ENCODE measurements at places on chromosomes 2 and 18. TPM values are rescaled to one million over a fixed set of nuclear protein-coding genes. Genes with fewer than 3 reads are reported as not detected.

GRCh38 chr2:36805635-36806224, 109.2 kb downstream of the VIT start:
- DNase-seq, result no peak

- peak; percentile 13 for DNase-seq
Observed at GRCh38 chr2:27914041-27914804, 23.7 kb downstream of the BABAM2 start.

- no peak for DNase-seq
Observed at GRCh38 chr2:233336541-233336940, 17.8 kb upstream of the DGKD start.

Gene C2orf72
- polyA plus RNA-seq, result not detected

DNA sequence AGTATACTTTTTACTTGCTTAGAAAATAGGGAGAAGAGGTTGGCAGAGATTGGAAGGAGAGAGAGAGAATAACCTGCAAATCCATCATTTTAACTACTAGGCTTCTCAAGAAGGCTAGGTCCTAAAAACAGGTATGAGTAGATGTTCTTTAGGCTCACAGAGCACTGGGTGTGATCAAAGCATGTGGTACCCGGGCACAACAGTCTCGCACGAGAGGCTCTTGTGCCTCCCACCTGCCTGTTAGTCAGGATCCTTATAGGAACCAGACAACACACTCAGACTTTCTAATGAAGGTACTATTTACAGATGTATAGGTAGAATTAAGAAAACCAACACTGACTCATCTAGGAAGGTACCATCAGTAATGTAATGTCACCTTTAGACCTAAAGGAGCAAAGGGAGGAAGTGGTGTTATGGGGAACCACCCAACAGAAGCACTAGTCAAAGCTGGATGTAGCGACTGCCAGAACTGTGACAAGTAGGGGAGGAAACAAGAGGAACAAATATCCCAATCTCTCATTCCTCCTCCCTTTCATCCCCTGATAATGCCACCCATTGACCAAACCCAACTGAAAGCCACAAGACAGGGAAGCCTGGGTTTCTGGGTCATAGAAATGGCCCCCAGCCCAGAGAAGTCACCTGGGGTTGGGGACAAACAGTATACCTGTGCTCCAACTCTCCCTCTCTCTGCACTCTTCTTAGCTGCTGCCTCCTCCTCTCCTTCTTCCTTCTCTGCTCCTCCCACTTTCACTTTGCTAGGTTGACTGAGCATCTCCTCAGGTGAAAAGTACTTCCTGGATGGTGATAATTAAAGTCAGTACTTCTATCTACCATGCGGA, 16.0 kb upstream of the MARCHF4 start:
- DNase-seq, result no peak

DNA sequence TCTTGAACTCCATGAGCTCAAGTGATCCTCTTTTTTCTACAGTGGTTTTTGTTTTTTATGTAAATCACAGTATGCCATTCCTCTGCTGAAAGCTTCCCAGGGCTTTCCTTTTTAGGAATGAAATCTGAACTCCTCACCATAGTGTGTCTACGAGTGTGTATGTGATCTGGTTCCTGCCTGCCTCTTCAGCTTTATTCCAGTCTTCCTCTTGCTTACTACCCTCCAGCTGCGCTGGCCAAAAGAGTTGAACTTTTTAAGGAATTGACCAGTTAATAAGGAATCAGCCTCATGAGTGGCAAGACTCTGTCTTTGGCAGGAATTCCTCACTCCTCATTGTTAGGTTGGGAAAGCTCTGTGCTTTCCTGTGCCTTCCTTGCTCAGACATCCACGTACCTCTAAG, 4.0 kb downstream of the CCT7 start:
- DNase-seq, result no peak

GRCh38 chr2:225103737-225104141, 61.5 kb upstream of the DOCK10 start:
- peak; percentile 76 for DNase-seq

- no peak for DNase-seq
Observed at GRCh38 chr2:136013136-136013685, 27.8 kb upstream of the DARS1 start.

GRCh38 chr2:233764761-233765160, 4.7 kb downstream of the UGT1A1 start:
- peak; percentile 6 for DNase-seq

GRCh38 chr2:140491876-140492275, 1638.9 kb downstream of the LRP1B start:
- DNase-seq, result no peak

- peak; percentile 56 for DNase-seq
Observed at GRCh38 chr2:84846741-84847142, 34.1 kb downstream of the TRABD2A start.

DNA sequence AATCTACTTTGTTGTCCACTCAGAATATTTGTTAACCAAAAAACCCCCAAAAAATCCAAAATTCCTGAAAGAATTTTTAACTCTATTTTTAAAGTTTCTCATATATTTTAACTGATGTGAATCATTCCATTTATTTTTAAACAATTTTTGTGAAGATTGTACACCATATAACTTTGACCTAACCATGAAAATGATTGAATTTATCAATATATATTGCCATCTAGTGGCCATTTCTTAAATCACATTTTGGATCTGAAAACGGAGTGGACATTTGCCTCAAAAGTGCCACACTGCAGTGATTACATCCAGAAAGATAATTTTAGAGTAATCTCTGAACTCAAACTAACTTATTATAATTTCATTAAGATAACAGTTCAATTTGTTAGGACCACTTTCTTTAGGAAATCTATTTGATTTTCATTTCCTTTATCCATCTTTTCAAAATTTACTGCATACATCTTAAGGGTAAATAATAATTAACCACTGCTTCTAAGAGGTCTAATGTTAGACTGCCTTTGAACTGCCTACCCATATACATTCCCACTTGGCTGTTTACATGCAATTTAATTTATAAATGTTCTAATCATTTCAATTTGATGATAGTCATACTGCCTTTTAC, 71.1 kb downstream of the DSC3 start:
- DNase-seq, result peak; percentile 51

- DNase-seq, result no peak
Observed at GRCh38 chr2:15918761-15919356, 21.5 kb upstream of the MYCN start.

DNA sequence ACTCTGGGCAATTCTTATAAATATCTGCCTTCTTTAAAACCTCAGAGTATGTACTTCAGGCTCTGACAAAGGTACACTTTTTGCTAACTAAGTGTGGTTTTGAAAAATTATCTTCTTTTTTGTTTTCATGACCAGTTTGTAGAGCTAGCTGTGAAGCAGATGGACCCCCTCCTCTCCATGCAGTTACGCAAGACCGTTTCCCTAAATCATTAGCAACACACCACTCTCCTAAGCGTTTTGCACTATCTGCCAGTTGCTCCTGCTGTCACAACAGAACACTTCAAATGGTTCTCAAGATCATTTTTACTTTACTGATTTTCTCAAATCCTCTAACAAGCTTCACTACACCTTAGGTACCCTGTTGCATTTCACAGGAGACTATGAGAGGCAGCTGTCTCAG, 53.3 kb downstream of the GULP1 start:
- no peak for DNase-seq

Measured in GM23248 (cell line).